HCT116 (cell line): ENCODE measurements at places on chromosomes 2 and 18.

- DNase-seq: no peak
These were observed 105.1 kb downstream of the SLC8A1 start for GRCh38 chr2:40346535-40347354.

- no peak for DNase-seq
These were observed 97.2 kb downstream of the PTGR3 start for GRCh38 chr18:75111760-75112159.

- DNase-seq: no peak
These were observed 63.3 kb upstream of the ZNF804A start for GRCh38 chr2:184534986-184535385.

GRCh38 chr2:15993666-15994065 lies 53.3 kb downstream of the MYCN start:
- no peak for DNase-seq

DNA sequence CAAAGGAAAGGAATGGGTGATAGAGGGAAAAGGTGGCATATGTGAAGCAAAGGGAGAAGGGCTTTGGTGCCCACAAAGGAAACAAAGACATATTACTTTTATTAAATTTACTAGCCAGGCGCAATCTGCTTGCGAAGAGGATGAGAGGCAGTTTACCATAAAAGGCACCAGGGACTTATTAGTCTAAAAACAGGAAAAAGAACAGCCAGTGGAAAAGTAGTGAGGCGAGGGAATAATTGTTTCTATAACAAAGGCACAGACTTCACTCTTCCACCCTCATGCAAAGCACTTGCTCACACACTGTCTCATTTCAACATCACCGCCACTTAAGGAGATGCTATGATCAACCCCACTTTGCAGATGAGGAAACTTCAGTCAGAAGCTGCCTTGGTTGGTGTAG lies 210.5 kb downstream of the ALPK2 start:
- no peak for DNase-seq

DNA sequence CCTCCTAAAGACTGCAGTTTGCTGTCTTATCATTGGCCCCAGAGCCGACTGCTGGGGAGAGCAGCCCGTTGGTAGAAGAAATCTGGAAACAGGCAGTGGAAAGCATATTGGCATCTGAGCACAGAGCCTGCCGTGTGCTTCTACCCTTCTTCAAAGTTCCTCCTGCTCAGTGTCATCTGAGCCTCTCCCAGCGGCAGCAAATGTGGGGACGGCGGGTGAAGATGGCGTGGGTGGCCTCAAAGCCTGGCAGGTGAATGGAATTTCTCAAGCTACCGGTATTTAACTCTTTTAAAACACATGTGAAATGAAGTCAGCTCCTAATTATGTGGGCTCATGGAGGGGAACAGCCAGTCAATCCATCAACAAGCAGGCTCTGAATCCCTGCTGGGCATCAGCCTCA lies 181.6 kb upstream of the PXDN start:
- DNase-seq: no peak

GRCh38 chr2:158443606-158444005 lies 12.9 kb downstream of the CCDC148 start:
- DNase-seq: no peak

DNA sequence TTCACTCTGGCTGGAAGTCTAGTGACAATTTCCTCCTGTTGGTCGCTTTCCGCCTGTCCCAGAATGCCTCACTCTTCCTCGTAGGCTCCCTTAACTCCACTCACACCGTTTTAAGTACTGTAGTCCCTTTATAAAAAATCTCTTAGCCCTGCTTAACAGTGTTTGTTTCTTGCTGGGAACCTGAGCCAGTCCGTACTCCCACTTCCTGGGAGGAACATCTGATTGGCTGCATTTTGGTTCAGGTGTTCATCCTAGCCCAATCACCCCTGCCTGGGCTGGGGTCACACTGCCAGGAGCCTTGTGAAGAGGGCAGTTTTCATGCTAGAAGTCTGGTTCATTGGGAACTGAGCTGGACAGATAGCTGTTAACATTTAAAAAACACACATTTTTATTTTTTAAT lies 25.6 kb upstream of the TOGARAM2 start:
- DNase-seq: no peak

DNA sequence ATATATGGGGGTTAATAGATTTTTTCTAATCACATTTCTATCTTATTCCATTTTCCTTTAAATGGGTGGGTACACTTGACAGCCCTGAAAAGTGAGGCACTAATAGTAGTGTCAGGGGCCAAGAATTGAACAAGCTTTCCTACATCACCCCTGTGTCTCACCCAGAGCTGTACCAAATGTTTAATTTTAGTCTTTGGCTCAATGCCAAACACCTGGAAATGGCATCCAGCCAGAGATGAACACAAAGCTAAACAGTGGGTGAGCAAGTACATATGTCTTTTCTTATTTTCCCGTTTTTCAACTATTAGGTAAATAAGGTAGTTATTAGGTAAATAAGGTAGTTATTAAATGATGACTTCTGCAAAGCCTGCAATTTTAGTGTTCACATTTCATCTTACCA lies 276.3 kb upstream of the ERBB4 start:
- DNase-seq: no peak

GRCh38 chr2:229521576-229521975 lies 192.8 kb downstream of the DNER start:
- DNase-seq: no peak

DNA sequence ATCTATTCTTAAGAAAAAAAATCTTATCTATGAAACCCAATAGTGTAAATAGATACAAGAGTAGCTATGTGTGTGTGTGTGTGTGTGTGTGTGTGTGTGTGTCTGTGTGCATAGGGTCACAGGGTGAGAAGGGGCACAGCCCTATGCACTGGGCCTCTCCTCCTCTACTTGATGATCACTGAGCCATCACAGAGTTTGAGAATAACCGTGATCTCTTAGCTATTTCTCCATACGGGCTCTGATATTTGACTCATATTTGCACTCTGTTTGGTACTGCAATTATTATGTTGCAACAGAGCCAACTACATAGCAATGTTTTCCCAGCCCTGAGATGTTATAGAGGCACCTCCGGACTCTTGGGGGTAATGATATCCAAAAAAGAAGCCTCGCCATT lies 28.8 kb upstream of the SLC40A1 start:
- no peak for DNase-seq

DNA sequence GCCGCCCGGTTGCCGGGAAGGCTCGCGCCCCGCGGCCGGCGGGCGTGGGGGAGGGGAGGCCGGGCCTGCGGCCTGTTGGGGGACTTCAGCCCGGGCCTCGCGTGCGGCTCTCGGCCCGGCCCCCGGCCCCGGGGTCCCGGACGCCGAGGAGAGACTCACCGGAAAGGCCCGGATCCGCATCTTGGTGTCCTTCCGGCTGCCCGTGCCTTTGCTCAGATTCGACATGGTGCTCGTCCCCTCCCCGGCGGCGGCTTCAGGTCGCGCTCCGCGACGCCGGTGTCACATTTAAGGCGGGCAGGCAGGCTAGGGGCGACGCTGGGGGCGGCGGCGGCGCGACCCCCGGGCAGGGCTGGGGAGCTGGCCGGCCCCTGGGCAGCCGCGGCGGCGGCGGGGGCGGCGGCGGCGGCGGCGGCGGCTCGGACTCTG lies 365 bp downstream of the CUL3 start:
- no peak for DNase-seq

GRCh38 chr2:231161252-231161839 lies 36.5 kb upstream of the HTR2B start:
- DNase-seq: no peak

DNA sequence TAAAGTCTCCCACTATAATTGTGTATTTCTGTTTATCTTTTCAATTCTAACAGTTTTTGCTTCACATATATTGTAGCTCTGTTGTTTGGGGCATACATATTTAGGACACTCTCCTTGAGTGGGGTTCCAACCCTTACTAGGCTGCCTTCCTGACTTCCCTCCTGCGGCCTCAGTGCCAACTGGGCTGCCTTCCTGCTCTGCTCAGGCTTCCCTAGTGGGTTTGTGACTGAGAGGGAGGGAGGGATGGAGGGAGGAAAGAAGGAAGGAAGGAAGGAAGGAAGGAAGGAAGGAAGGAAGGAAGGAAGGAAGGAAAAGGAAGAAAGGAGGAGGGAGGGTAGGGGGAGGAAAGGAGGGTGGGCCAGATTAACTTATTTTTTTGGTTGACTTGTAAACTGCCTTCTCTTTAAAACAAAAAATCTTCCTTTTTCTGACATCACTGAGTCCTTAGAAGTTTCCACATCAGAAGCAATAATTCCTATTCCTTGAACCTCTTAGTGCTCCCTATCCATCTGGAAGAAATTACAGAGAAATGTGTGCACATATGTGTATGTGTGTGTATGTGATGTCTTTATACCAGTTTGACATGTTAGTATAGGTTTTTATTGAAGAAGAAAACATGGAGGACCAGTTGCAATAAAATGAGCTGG lies 145.4 kb upstream of the PGAP1 start:
- no peak for DNase-seq

DNA sequence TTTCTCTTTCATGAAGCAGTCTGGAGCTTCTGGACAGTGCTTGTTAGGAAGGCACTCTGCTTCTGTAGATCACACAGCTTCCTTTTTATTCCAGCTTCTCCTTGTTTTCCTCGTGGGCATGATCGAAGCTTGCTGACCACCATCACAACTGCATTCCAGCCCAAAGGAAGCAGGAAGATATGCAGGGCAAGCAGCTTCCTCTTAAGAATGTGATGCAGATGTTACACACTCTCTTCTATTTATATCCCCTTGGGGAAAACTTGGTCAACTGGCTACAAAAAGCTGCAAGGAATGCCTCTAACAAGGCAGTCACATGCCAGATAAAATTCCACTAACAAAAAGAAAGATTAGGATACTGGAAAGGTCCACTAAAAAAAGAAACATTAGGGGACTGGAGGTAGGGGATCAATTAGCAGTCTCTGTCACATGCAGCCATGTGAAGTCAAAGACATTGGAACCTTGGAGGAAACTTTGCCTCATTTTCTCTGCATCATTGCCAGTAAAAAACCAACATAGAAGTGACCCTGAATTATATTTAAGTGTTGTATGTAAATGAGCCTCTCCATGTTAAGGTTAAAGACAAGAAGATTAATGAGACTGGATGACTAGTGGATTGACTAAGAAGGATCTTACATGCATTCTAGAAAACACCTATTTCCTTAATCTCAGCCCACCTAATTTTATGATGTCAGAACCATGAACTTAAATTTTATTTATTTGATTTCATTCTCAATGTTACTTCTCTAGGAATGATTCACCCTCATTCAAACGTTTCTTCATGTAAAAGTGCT lies 98.3 kb downstream of the NAB1 start:
- DNase-seq: no peak

- no peak for DNase-seq
These were observed 255.4 kb downstream of the NDUFA10 start for GRCh38 chr2:239769554-239770245.

DNA sequence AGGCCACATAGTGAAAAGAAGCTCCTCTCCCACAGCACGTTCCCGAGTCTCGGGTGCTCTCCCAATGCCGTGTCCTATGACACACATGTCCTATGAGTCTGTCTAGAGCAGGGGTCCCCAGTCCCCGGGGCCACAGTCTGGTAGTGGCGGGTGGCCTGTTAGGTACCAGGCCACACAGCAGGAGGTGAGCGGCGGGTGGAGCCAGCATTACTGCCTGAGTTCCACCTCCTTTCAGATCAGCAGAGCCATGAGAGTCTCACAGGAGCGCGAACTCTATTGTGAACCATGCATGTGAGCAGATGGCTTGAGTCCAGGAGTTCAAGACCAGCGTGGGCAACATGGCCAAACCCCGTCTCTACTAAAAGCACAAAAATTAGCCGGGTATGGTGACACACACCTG lies 112.6 kb downstream of the ZBTB7C start:
- DNase-seq: no peak

DNA sequence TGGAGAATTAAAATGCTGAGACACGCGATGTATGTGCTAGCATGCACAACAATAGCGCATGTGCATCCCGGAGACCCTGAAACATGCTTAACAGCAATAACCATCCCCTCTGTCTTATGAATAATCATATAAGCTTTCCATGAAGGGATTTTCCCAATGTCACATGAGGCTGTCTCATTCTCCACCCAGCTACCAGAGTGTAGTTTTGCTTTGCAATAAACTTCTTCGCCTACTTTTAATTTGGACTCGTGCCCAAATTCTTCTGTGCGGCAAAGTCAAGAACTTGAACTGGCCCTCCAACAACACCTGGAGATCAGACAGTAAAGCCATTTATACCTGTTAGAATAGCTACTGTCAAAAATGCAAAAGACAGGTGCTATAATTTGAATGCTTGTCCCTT lies 15.5 kb downstream of the LYG1 start:
- DNase-seq: no peak

DNA sequence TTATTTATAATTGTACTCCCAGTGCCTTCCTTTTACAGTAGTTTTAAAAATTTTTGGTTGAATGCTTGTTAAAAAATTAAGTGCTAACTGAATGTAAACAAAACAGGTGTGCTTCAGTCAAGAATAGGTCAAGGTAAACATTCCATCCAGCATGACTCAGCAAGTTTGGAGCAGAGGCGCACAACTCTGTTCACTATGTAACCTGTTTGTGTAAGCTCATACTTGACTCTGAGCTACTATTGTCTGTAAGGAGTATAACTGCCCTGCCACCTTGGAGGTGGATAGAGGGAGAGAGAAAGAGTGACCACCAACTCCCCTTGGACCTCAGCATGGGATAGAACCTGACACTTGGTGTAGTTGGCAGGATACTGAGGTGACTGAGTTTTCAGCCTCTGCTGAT lies 207.4 kb upstream of the SYT4 start:
- DNase-seq: no peak
